ENCODE measurements at places on chromosomes 4 and X.
A peak's percentile ranks its signal among the peaks of the same experiment; 100 is the strongest.

GRCh38 chr4:166039822-166040221, 166.8 kb downstream of the TLL1 start:
- no peak for DNase-seq

GRCh38 chr4:3709061-3709845, 56.9 kb upstream of the ADRA2C start:
- DNase-seq, result no peak

GRCh38 chr4:139814323-139815015, 148.8 kb downstream of the MGST2 start:
- no peak for DNase-seq

GRCh38 chrX:107447642-107448041, 1.8 kb upstream of the FRMPD3 start:
- no peak for DNase-seq

GRCh38 chrX:74670028-74670427, 55.6 kb upstream of the RLIM start:
- DNase-seq, result no peak

GRCh38 chrX:48683411-48683982, at the start of gene WAS:
TSS of gene WAS (plus strand) at chrX:48683799. CDS start at chrX:48683854, 55 bp downstream.
- peak; percentile 64 for DNase-seq

- no peak for DNase-seq
These were observed 51.0 kb downstream of the SPIN2B start for GRCh38 chrX:57070185-57070984.

DNA sequence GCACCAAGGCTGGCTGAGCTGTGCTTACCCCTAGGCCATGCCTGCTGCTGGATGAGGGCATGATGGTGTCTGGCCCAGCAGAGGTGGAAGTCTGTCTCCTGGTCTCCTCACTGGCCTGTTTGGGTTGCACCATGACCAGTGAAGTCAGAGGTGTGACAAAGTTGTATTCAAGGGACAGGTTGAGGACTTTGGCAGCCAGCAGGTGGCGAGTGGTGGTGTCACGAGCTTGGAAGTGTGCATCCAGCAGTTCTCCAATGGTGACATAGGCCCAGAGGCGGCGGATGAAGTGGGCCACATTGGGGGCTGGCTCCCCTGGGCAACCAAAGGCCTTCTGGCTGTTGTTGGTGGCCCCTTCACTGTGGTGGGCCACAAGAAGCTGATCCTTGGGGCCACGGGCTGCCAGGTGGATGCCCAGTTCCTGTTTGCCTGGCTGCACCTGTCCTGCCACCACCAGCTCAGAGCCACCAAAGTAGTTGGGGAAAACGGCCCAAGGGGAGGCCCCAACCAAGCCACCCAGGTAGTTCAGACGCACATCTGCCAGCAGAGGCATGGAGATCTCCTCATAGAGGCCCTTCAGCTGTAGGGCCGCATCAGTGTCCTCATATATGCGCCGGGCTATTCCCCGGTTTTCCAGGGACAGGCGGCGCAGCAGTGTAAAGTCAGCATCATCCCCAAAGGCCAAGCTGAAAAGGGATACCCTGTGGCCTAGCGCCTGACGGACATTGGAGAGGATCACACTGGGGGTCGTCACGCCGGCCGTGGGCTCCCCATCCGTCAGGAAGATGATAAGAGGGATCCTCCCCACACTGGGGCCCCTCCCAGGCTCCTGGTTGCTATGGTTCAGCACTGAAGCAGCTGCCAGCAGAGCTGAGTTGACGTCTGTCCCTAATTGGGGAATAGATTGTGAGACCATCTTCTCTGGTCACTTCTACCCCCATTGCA, 39.7 kb downstream of the ITIH6 start:
- no peak for DNase-seq

- no peak for DNase-seq
These were observed 128.0 kb downstream of the DCLK2 start for GRCh38 chr4:150206265-150206664.

GRCh38 chrX:24647257-24648058, at the start of gene PCYT1B:
TSS of gene PCYT1B (minus strand) at chrX:24647347. CDS start at chrX:24647105, 242 bp downstream.
- DNase-seq, result peak; percentile 55

- no peak for DNase-seq
These were observed 55.2 kb downstream of the CLNK start for GRCh38 chr4:10629394-10629793.

GRCh38 chrX:147846676-147847075, 65.0 kb upstream of the FMR1 start:
- DNase-seq, result no peak

GRCh38 chrX:151692825-151693224, 2.4 kb upstream of the PRRG3 start:
- no peak for DNase-seq

- DNase-seq, result no peak
These were observed at the start of gene GPR173 for GRCh38 chrX:53048169-53049126. TSS of gene GPR173 (plus strand) at chrX:53048789. CDS start at chrX:53076622, 27,833 bp downstream.

- DNase-seq, result no peak
These were observed 28.4 kb downstream of the ANAPC4 start for GRCh38 chr4:25405453-25405852.

DNA sequence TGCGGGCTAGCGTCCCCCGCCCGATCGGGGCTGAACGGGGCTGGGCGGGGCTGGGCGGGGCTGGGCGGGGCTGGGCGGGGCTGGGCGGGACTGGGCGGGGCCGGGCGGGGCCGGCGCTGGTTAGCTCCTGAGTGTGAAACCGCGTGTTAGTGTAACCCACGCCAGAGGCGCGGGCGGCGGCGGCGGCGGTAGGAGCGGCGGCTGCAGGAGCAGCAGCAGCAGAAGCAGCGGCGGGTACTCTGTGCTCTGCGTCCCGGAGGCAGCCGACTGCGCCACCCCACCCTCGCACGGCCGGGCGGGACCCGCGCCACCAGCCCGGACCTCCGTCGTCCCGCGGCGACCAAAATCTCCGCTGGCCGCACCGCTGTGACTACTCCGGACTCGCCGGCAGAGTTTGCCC, 128.1 kb downstream of the LAS1L start:
- DNase-seq, result peak; percentile 0

GRCh38 chr4:118898684-118899138, 10.1 kb downstream of the SYNPO2 start:
- no peak for DNase-seq

DNA sequence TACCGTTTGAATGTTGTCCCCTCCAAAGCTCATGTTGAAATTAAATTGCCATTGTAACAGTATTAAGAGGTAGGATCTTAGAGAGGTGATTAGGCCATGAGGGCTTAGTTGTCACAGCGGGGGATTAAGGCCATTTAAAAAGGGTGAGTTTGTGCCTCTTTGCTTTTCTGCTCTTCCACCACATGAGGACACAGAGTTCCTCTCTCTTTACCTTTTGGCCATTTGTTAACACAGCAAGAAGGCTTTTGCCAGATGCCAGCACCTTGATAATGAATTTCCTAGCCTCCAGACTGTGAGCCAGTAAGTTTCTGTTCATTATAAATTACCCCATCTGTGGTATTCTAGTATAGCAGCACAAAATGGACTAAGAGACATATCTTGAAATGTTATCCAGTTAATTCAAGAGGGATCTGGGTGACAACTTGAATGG, 7.8 kb upstream of the HERC3 start:
- no peak for DNase-seq

DNA sequence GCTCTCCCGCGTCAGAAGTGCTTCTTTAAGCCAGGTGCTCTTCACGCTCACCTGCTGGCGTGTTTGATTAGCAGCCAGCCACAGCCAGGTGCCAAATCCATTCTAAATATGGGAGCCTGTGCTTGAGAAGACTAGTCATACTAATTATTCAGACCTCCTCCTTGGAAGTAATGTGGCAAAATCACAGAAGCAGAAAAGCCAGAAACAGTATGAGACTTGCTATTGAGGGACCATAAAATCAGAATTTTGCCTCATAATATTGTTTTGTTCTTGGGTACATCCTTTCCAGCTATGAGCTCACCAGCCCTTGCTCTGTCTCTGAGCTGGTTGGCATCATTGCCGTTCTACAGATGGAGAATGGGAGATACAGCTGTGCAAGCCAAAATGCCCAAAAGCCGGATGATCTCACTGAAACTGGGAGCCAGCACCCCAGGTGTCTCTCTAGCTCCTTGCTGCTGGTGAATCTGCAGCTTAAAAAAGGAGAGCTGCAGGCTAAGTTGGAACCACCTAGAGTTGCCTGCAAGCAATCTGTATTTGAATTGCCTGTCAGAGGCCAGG, 205.4 kb downstream of the SHROOM3 start:
- DNase-seq, result no peak

GRCh38 chrX:476724-477075, 90.0 kb upstream of the PPP2R3B start:
- DNase-seq, result no peak

- no peak for DNase-seq
These were observed 95.4 kb downstream of the GPR143 start for GRCh38 chrX:9670136-9670814.

- DNase-seq, result no peak
These were observed 16.0 kb upstream of the SH3TC1 start for GRCh38 chr4:8182858-8183725.

- no peak for DNase-seq
These were observed 4.8 kb downstream of the VSIG1 start for GRCh38 chrX:108049649-108050048.

GRCh38 chr4:179692222-179692621, 2250.0 kb upstream of the AGA start:
- DNase-seq, result no peak

DNA sequence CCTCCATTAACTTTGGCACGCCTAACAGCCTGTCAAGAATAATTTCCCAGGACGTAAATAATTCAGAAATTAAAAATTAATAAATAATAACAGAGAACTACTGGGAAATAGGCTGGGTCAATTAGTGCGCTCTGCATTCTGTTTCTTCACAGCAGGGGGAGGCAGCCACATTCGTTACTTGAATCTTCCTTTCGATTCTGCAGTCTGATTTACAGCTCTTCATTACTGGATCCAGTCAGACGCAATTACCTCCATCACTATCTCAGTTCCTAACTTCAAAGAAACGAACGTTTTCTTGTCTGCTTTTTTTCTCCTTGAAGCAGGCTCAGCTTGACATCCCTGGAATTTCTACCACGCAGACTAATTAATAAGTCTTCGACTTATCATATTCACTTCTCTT, 9.0 kb upstream of the RPL34 start:
- no peak for DNase-seq

GRCh38 chrX:23554304-23554703, 113.0 kb upstream of the PRDX4 start:
- DNase-seq, result no peak

DNA sequence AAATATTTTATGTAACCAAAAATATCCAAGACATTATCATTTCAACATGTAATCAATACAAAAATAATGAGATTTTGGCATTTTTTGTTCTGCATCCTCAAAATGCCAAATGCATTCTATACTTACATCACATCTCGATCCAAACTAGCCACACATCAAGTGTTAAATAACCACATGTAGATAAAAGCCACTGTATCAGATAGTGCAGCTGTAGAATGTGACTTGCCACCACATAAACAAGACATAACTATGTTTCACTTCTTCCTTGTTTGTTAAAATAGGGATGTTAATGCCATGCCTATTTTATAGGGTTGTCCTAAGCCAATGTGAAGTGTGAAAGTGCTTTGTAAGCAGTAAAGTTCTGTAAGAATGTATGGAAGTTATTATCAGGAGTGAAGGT, 20.9 kb downstream of the INTS6L start:
- DNase-seq, result no peak

GRCh38 chr4:106002994-106003393, 107.7 kb downstream of the NPNT start:
- DNase-seq, result no peak

DNA sequence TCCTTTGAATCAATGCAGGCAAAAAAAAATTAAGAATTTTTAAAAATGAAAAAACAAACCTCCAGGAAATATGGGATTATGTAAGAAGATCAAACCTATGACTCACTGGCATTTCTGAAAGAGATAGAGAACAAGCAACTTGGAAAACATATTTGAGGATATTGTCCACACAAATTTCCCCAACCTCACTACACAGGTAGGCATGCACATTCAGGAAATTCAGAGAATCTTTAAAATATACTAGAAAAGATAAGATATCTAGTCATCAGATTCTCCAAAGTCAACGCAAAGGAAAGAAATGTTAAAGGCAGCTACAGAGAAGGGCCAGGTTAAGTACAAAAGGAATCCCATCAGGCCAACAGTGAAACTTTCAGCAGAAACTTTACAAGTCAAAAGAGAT, 85.6 kb downstream of the ANTXR2 start:
- no peak for DNase-seq

GRCh38 chr4:183834252-183834651, 70.9 kb upstream of the STOX2 start:
- no peak for DNase-seq

DNA sequence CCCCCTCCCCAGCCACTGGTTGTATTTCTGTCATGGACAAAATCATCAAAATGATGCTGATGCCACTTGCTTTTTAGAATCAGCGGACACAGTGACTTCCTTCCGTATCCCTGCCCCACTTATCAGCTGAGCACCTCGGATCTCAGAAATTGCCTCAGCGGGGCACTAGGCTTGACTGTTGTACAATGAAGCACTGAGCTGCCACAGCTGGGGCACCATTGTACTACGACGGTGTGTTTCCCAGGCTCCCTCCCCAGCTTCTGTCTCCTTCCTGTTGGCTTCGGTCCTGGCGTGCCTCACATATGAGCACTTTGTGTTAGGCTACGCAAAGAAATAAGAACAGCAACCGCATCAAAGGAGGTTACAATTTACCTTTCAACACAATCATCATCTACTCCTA, 82.4 kb downstream of the F11 start:
- no peak for DNase-seq

GRCh38 chr4:71338846-71339593, at the start of gene SLC4A4:
TSS of gene SLC4A4 (plus strand) at chr4:71339020.
- peak; percentile 9 for DNase-seq

DNA sequence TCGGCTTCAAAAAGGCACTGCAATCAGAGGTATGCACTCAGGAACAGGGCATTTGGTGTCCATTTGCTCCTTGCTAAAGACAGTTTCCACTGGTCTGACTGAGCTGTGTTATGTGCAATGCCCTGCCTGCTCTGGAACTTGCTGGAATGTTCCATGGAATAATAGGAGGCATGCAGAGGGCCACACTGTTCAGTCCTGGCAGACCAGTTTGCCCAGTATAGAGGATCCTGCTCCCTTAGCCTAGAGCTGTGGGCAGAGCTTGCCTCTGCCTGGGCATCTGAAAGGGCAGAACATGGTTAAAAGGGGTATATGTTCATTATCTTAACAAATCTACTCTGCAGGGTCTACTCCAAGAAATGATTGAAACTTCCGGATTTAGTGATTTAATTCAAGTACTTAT, 27.8 kb upstream of the CD99L2 start:
- DNase-seq, result no peak

- DNase-seq, result peak; percentile 1
These were observed 149.7 kb downstream of the RRAGB start for GRCh38 chrX:55867181-55867651.

Measured in CD4-positive, alpha-beta T cell treated with Interleukin-12 subunit alpha and Interleukin-12 subunit beta, for 1 hour (primary cell).